NCI-H524 (cell line): ENCODE measurements at places on chromosomes 16 and 17.

- DNase-seq: no peak
These were observed 8.0 kb downstream of the OSBPL7 start for GRCh38 chr17:47813512-47814031.

DNA sequence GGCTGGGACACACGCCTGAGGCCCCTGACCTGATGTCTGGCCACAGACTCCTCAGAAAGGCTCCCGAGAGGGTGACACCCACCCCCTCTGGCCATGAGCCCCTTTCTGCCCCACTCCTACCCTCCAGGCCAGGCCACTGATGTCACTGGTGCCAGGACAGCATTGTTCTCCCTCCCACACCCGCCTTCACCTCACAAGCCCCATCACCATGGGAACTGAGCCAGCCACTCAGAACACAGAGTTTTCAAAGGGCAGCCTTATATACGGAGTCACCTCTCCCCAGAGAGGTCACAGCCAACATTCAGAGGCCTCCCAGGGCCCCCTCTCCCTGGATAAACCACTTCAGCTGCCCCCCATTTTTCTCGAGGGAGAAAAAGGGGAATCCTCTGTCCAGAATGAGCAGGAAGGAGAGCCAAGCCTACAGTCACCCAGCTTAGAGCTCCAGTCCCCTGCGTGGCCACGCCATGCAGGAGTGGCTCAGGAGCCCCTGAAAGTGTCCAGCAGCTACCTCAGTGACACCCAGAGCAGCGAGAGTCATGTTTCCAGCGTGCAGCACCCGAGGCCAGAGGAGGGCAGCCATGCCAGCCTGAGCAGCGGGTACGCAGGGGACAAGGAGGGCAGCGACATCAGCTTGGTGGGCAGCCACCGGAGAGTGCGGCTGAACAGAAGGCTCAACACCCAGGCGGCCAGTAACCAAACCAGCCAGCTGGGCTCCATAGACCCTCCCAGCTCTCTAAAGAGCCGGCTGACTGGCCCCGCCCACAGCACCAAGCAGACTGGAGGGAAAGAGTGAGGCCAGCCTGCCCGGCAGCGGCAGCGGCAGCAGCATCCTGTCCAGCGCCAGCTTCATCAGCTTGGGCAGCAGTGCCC, at the start of gene C16orf82:
Gene C16orf82 (plus strand): TSS at position 260 of the 870 bp plus-strand sequence.
- peak; percentile 18 for DNase-seq

- DNase-seq: peak; percentile 89
These were observed 222.1 kb downstream of the RBFOX3 start for GRCh38 chr17:79388556-79389295.

DNA sequence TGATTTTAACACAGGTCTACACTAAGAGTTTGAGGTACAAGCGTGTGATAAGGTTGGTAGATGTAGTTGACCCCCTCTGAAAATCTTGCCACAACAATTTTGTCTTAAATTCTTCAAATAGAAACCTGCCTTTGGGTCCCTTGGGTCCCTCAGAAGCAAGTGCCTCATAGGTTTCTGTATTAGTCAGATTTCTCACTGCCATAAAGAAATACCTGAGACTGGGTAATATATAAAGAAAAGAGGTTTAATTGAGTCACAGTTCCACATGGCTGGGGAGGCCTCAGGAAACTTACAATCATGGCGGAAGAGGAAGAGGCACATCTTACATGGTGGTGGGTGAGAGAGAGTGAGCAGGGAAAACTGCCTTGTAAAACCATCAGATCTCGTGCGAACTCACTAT, 301.2 kb downstream of the MAP2K6 start:
- no peak for DNase-seq

GRCh38 chr17:56262803-56263202, 109.5 kb downstream of the ANKFN1 start:
- DNase-seq: no peak

DNA sequence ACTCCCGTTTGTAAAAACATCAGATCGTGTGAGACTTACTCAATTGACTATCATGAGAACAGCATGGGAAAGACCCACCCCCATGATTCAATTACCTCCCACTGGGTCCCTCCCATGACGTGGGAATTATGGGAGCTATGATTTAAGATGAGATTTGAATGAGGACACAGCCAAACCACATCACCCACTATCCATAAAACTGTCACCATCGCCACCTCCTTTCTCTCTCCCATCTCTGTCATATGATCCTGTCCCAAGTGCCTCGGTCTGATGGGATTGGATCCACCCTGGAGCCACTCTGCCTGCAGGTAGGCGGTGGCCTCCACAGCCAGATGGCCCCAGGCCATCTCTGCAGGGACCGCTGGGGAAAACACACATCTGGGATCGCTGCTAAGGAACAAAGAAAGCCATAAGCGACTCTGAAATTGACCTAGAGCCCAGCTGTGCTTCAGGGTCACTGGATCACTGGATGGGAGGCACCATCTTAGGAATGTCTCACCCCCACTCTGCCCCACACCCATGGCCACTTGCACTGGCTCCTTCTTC, 61.2 kb downstream of the TMEM186 start:
- peak; percentile 97 for DNase-seq

GRCh38 chr17:5913032-5913531, 157.1 kb upstream of the WSCD1 start:
- DNase-seq: no peak

DNA sequence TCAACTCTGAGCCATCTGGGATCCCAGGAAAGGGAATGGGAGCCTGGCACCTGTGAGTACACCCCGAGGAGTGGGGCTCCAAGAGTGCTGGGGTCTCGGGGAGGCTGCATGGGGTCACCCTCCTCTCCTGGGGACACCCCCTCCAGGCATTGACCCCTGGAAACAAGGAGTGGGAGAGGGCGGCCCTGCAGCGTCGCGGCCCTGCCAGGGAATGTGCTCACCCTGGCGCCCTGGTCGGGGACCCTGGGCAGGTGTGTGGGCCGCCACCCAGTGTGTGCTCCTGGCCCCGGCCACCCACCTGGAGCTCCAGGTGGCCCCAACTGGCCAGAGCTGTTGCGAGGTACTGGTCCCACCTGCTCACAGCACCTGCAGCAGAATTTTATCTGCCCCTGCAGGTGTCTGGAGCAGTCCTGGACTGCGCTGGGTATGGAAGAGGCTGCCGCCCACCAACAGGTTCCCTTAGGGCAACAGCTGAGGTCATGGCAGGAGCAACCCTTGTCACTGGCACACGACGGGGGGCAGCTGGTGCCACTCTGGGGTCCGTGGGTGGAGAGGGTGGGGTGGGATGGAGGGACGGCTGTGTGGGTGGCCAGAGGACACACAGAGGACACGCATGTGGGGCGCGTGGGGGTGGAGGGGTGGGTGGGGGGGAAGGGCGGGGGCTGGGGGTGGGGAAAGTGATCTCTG, 5.4 kb upstream of the PABPN1L start:
- no peak for DNase-seq
